ENCODE measurements at places on chromosomes 7 and 10.

GRCh38 chr7:92608380-92609322, 18.5 kb upstream of the FAM133B start:
- DNase-seq: no peak

DNA sequence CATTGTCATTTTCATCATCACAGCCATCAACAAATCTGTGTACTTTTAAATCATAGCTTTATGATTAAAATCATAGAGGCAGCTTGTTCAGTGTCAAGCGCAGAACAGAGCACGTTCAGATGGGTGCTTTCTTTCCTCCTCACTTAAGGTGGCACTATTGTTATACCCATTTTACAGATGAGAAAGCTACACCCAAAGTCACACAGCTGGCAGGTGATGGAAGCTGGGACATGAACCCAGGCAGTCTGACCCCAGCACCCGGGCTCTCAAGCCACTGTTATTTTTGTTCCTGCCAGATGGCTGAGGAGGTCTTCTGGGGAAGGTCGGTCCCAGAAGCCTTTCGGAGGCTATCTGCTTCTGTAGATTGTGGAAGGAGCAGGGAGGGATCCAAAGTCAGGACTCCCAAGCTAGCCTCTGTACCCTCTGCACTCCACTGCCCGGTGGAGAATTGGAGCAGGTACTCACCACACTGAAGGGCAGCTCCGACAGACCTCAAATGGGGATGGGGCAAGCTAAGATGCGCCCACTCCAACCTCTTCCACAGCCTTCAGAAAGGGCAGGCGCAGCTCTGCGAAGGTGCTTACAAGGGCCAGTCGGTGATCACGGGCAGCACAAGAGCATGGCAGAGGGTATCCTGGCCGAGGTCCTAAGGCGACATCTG, 610 bp downstream of the AVPI1 start:
- no peak for DNase-seq

- DNase-seq: no peak
These were observed 903 bp upstream of the KCNMA1 start for GRCh38 chr10:77638321-77639101.

DNA sequence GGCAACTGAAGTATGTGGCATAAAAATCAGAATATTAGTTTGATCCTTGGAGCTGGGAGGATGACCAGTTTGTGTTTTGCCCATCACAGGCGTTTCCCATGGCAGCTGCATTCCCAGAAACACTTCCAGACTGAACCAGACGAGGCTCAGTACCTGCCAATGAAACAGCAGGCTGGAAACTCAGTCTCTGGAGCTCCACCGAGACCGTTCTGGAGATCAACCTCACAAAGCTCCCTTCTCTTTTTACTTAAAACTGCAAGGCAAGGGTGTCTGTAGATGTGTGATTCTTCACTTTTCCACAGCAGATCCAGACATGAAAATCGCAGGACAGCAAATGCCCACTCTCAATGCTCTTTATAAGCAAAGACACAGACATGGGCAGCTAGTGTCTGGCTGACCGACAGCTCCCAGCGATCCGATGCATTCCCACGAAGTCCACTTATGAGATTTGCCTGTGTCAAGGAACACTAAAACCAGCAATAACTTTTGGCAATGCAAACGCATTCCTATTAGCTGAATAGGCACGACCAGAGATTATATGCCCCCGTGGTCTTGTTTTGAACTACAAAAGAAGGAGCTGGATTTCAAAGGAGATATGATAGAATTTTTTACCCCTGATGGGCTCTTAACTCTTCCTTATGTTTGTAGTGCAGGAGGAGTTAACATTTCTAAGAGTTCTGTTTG, 72.6 kb downstream of the ADAM12 start:
- DNase-seq: no peak

DNA sequence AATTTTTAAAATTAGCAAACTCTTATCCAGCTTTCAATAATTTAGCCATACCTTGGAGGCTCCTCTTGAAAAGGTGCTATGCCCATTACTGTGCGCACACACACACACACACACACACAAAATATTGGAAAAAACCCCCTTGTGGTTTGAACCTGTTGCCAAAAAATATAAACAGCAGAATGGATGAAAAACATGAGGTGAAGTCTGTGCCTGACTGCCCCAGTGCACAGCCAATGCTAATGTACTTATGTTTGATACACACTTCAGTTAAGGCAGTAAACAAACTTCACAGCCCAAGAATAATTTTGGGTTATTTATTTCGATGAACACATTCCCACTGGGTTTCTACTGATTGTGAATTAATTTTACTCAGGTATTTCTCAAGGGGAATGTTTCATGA, 113.2 kb upstream of the SEM1 start:
- no peak for DNase-seq

DNA sequence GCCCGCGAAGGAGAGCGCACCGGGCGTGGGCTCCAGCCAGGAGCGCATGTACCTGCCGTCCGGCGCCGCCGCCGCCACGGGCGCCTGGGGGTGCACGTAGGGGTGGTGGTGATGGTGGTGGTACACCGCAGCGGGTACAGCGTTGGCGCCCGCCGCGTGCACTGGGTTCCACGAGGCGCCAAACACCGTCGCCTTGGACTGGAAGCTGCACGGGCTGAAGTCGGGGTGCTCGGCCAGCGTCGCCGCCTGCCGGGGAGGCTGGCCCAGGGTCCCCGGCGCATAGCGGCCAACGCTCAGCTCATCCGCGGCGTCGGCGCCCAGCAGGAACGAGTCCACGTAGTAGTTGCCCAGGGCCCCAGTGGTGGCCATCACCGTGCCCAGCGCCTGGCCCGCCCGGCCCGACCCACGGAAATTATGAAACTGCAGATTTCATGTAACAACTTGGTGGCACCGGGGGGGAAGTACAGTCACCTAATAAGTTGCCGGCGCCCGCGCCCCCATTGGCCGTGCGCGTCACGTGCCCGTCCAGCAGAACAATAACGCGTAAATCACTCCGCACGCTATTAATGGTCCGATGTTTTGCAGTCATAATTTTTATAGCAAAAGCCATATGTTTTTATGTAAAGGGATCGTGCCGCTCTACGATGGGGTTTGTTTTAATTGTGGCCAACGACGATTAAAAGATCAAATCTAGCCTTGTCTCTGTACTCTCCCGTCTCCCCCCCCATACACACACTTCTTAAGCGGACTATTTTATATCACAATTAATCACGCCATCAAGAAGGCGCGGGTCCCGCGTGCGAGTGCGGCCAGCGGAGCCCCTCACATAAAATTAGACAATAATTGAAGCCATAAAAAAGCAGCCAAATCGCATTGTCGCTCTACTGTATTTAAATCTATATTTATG, at the start of gene HOXA9:
Gene HOXA9 (minus strand): TSS at position 449 of the 907 bp plus-strand sequence. CDS start 80 bp downstream, at position 369.
- DNase-seq: no peak

DNA sequence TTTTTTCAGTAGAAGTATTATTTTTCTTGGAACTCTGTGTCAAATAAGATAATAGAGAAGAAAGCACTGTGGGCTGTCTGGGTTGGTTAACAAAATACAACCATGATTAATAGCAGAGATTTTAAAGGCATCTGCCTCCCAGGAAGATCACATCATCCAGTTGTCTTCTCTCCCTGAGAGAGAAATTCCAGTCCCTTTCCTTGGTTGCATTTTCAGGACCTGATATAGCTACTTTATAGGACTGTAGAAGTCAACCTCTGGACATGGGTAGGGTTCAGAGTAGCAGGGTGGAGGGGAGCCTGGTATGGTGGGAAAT, 309.9 kb upstream of the IGFBP3 start:
- DNase-seq: no peak

DNA sequence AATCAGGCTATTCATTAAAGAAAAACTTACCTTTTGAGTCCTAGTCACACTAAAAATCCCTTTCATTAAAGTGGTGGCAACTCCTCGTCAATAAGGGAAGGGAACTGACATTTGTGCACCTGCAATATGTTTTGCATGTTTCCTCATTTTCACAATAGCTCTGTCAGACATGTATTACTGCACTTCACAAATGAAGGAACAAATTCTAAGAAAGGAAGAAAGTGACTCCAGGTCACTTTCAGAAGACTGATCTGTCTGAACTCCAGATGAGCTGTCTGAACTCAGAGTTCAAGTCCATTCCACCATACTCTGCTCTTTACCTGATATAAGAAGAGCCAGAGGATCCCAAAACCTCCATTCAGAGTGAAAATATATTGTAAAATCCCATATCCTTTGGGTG, 50.3 kb upstream of the GSAP start:
- no peak for DNase-seq

DNA sequence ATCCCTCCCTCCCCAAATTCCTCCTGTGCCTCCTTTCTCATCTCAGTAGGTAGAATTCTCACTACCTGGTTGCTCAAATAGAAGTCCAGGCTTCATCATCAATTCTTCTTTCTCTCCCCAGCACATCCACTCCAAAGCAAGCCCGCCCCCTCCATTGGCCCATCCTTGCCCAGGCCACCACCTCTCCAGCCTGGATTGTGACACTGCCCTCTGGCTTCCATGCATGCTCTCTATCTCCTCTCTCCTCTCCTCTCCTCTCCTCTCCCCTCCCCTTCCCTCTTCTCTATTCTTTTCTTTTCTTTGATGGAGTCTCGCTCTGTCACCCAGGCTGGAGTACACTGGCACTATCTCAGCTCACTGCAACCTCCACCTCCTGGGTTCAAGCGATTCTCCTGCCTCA, 144.9 kb downstream of the UBE2H start:
- DNase-seq: no peak

DNA sequence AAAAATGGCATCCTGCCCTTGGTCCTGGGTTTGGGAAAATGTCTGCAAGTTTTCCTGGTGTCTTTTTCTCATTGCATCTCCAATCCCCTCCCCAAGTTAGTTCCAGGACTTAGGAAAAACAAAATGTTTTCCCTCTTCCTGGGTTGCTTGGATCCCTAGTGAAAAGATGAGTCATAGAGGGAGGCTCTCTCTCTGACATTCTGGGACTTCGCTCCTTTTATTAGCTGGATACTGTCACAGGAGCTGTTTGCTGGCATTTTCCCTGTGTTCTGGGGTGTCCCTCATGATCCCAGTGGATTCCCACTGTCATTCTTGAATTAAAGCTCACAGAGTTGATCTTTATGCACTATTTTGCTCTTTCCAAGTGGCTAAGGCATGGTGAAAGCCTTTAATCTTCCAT, 316.4 kb upstream of the MBL2 start:
- no peak for DNase-seq

- DNase-seq: no peak
These were observed 477.7 kb downstream of the TNS3 start for GRCh38 chr7:47104206-47104549.

GRCh38 chr7:92808635-92809034, 27.7 kb downstream of the CDK6 start:
- no peak for DNase-seq
